Cardiac septum (tissue), 1 donor: ENCODE measurements at places on chromosomes 4 and X. TPM values are rescaled to one million over a fixed set of nuclear protein-coding genes. Genes with fewer than 3 reads are reported as not detected.

Gene FAM9B
- not detected for total RNA-seq

Gene CYSLTR1
- total RNA-seq, result 1.8 TPM

Gene TCEAL9
- 28.6 TPM for total RNA-seq

Gene MND1
- not detected for total RNA-seq

Gene CENPE
- total RNA-seq, result 0.70 TPM

Gene PRKG2
- 0.48 TPM for total RNA-seq

Gene SSX2
- not detected for total RNA-seq

Gene TMEM35A
- total RNA-seq, result 0.11 TPM

Gene ANK2
- 208 TPM for total RNA-seq

Gene GUCY1A1
- total RNA-seq, result 40.5 TPM

Gene TEX13B
- total RNA-seq, result not detected

Gene HSFX4
- total RNA-seq, result 0.30 TPM

Gene NHS
- 2.6 TPM for total RNA-seq

Gene FDCSP
- total RNA-seq, result not detected

Gene USP51
- total RNA-seq, result 2.1 TPM

Gene TSPAN6
- 3.0 TPM for total RNA-seq

Gene GAGE2A
- not detected for total RNA-seq

Gene MAGEE2
- not detected for total RNA-seq

Gene MYOZ2
- total RNA-seq, result 727 TPM

Gene F11
- total RNA-seq, result 0.35 TPM

Gene CLNK
- not detected for total RNA-seq

Gene RAB41
- total RNA-seq, result not detected

Gene STPG2
- 0.19 TPM for total RNA-seq

Gene ZNF280C
- 2.3 TPM for total RNA-seq

Gene MAGEA4
- total RNA-seq, result not detected

Gene MAGEA8
- not detected for total RNA-seq

Gene ACSL4
- total RNA-seq, result 49.4 TPM

Gene PTPN13
- 3.4 TPM for total RNA-seq

Gene IL21
- not detected for total RNA-seq
